ENCODE measurements at places on chromosomes 6 and 20.

- no peak for DNase-seq
Measured at GRCh38 chr6:322940-323729, 30.8 kb downstream of the DUSP22 start.

- DNase-seq = no peak
Measured at GRCh38 chr6:114611696-114612095, 268.9 kb upstream of the HS3ST5 start.

GRCh38 chr6:149448821-149449453 lies 35.9 kb downstream of the ZC3H12D start:
- DNase-seq = no peak

DNA sequence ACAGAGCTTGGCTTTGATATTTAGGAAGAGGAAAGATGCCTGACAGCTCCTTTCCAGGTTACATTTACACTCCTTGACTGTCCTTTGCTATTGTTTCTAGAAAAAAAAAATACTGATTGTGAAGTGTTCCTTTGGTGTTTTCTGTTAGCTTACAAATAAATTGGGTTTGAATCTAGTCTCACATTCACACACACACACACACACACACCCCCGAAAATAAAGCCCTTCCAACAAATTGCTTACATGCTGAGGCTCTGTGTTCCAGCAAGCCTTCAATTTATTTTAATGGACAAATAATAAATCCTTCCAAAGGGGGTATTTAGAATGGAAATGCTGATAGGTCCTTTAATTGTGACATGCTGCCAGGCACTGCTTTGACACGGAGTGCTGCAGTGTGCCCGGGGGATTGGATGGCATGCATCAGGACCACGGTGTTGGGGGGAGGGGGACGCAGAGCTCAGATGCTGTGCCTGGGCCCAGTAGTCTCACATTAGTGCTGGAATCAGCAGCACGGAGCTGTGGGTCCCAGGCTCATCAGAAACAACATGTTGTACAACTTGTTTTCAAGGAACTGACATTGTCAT lies 199.9 kb downstream of the CD83 start:
- no peak for DNase-seq

DNA sequence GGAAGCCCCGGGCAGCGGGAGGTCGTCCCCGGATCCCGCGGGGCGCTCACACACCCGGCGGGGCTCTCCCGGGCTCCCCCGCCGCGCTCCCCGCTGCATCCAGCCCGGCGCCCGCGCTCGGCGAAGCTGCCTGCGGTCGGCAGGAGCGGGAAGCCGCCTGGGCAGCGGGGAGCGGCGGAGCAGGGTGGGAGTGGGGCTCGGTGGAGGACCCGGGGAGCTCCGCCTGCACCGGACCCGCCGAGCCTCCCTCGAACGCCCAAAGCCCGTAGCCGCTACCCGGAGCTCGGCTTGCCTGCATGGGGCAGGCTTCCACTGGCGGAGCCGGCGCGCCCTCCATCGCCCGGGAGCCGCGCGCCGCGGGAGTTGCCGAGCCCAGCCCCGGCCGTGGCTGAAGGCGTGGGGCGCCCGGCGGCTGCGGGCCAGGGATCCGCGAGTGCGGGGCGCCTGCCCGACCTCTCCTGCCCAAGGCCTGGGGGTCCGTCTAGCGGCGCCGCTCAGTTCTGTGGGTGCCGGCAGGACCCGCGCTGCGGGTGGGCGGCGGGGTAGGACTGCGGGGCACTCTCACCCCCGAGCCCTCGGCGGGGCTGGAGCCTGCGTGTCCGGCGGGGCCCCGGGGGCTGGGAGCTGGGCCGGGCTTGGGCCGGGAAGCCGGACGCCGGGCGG lies 671 bp downstream of the CDH4 start:
- DNase-seq = no peak

GRCh38 chr6:44481760-44482159 lies 94.3 kb downstream of the CDC5L start:
- no peak for DNase-seq

GRCh38 chr6:101614774-101615173 lies 221.3 kb downstream of the GRIK2 start:
- no peak for DNase-seq
